ENCODE measurements at places on chromosomes 3 and 15. TPM values are rescaled to one million over a fixed set of nuclear protein-coding genes. Genes with fewer than 3 reads are reported as not detected.

Gene CFAP44
- total RNA-seq, result not detected

- DNase-seq, result no peak
These were observed 65.7 kb downstream of the SYNM start for GRCh38 chr15:99170476-99171065.

- peak; percentile 44 for DNase-seq
These were observed 87.3 kb upstream of the C15orf61 start for GRCh38 chr15:67433495-67434099.

GRCh38 chr3:87733671-87734367 lies 325.0 kb downstream of the CGGBP1 start:
- no peak for DNase-seq

DNA sequence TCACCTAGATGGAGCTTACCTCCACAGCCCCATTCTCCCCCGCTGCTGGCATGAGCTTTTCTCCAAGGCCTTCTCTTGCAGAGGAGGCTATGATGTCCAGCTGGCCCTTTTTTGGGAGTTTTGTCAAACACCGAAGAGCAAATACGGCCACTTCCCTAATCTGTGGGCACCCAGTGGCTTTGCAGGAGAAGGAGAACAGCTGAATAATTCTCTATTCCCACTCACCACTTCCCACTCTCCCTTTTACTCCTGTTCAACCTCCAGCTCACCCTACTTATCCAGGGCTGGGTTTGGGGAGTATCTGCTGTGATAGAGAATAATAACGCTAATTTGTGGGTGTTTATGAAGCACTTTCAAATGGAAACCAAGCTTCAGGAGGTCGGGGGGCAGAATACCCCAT lies 93.0 kb downstream of the AAGAB start:
- DNase-seq, result no peak
